IPS DF 6.9 (cell line): ENCODE measurements at places on chromosomes 11 and 22.

GRCh38 chr22:46399251-46400024 lies 63.9 kb downstream of the TRMU start:
- no peaks in the 10 kb centered on the region for H3K4me1 ChIP-seq
- no peak for DNase-seq
- no peaks in the 10 kb centered on the region; the same call in 1 of the 2 replicates for H3K27me3 ChIP-seq
- H3K27ac ChIP-seq, result no peak overlapping the region

GRCh38 chr11:103735497-103736032 lies 300.9 kb upstream of the DDI1 start:
- DNase-seq, result no peak
- H3K4me1 ChIP-seq, result peaks cover 2% of the 10 kb centered on the region; the same call in 1 of the 2 replicates
- H3K27me3 ChIP-seq, result no peaks in the 10 kb centered on the region
- H3K36me3 ChIP-seq, result no peaks in the 10 kb centered on the region
- no peak overlapping the region for H3K27ac ChIP-seq

GRCh38 chr22:32897400-32897799 lies 95.9 kb downstream of the TIMP3 start:
- H3K27ac ChIP-seq, result no peak overlapping the region
- H3K4me1 ChIP-seq, result no peaks in the 10 kb centered on the region
- H3K36me3 ChIP-seq, result no peaks in the 10 kb centered on the region; the same call in 1 of the 2 replicates
- H3K4me3 ChIP-seq, result no peak overlapping the region

GRCh38 chr11:64905516-64906313 lies 11.3 kb downstream of the ATG2A start:
- H3K36me3 ChIP-seq, result peaks cover 35% of the 10 kb centered on the region
- no peak overlapping the region for H3K4me3 ChIP-seq
- H3K27me3 ChIP-seq, result no peaks in the 10 kb centered on the region
- no peaks in the 10 kb centered on the region for H3K4me1 ChIP-seq
- DNase-seq, result no peak

DNA sequence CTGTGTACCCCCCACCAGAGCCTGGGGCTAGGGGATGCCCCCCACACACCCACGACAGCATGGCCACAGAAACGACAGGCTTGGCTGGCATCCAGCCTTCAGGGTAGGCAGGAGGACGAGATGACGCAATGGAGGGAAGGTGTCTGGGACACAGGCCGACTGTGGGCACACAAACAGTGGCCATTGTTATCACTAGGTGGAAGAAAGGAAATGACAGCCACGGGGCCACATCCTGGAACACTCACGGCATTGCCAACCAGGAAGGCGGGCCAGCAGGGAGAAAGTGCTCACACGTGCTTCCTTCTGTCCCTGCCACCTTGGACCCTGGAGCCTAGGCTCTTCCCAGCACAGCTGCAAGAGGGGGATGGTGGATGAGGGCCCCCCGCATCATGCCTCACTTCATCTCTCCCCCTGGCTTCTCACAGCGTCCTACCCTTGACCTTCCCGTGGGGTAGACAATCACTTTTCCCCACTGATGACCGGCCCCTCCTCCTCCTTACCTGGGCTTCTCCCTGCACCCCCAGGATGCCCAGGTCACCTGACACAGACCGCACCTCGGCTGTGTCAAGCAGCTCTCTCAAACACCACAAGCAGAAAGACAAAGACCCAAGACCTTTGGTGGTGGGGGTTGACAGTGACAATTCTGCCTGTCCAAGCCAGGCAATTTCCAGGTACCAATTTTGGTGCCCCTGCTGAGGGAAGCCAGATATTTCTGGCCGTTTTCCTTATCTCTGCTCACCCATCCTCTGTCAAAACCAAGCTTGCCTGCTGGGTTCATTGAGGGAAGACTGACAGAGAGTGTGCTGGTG lies 8.6 kb downstream of the PLA2G6 start:
- DNase-seq, result no peak
- H3K4me1 ChIP-seq, result peaks cover 3% of the 10 kb centered on the region; the same call in 1 of the 2 replicates
- H3K27me3 ChIP-seq, result no peaks in the 10 kb centered on the region
- 0 out of 2 replicates have a peak, but pooled peaks cover under 1% of the 10 kb centered on the region for H3K36me3 ChIP-seq
- no peak overlapping the region for H3K4me3 ChIP-seq

DNA sequence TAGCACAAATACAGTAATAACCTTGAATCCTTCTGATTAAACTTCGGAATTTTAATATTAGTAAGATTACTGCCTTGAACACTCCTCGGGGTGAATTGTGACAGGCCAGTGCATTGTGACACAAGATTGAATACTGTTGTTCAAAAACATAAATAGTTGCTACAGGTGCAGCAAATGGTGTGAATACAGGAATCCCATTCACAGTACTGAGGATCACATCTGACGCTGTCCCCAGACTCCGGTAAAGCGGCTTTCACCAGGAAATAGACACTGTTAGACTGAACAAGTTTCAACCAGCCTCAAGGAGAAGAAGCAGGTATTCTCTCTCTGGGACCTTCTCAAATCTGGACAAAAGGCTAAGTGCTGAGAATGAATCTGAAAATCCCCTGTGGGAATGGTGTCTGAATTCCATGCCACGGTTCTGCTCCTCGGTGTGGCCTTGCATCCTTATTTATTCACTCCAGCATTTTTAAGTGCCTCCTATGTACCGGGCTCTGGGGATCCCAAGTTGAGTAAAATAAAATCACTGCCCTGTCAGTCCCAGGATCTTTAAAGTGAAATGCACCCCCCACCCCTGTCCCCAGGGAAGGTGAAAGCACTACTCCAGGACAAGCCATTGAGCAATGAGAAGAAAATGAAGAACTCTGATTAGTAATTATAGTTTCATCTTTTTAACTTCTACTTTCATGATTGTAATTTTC lies 3.4 kb downstream of the LGR4 start:
- no peaks in the 10 kb centered on the region for H3K27me3 ChIP-seq
- no peak overlapping the region for H3K4me3 ChIP-seq
- peaks cover 1% of the 10 kb centered on the region; the same call in 1 of the 2 replicates for H3K4me1 ChIP-seq
- DNase-seq, result no peak

- H3K27me3 ChIP-seq, result no peaks in the 10 kb centered on the region
- H3K4me3 ChIP-seq, result no peak overlapping the region
- H3K4me1 ChIP-seq, result no peaks in the 10 kb centered on the region
- DNase-seq, result no peak
- no peaks in the 10 kb centered on the region for H3K36me3 ChIP-seq
- no peak overlapping the region for H3K27ac ChIP-seq
Measured at GRCh38 chr11:44120169-44120568, 24.7 kb downstream of the EXT2 start.

DNA sequence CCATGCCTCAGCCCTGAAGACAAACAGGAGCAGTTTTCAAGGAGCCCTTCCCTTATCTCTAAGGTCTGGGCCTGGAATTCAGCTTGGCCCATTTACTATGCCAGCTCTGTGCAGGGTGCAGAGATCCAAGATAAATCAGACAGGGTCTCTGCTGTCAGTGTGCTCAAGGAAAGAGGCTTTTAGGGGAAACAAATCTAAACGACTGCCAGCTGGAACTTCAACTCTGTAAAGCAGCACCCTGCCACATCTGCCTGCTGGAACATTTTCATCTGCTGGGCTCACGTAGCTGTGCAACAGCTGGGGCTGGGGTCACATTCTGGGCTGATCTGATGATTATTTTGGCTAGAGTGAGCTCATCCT lies 19.8 kb upstream of the EHF start:
- no peaks in the 10 kb centered on the region for H3K4me1 ChIP-seq
- no peaks in the 10 kb centered on the region for H3K36me3 ChIP-seq
- H3K27me3 ChIP-seq, result no peaks in the 10 kb centered on the region
- H3K4me3 ChIP-seq, result no peak overlapping the region
- no peak overlapping the region for H3K27ac ChIP-seq
- DNase-seq, result no peak

- DNase-seq, result no peak
- H3K27me3 ChIP-seq, result no peaks in the 10 kb centered on the region
- H3K4me1 ChIP-seq, result no peaks in the 10 kb centered on the region
- no peaks in the 10 kb centered on the region for H3K36me3 ChIP-seq
- no peak overlapping the region for H3K4me3 ChIP-seq
- no peak overlapping the region for H3K27ac ChIP-seq
Measured at GRCh38 chr11:128151780-128152179, 435.6 kb downstream of the ETS1 start.
